ENCODE measurements at places on chromosomes 3 and 15. TPM values are rescaled to one million over a fixed set of nuclear protein-coding genes. Genes with fewer than 3 reads are reported as not detected.
A peak's percentile ranks its signal among the peaks of the same experiment; 100 is the strongest.

DNA sequence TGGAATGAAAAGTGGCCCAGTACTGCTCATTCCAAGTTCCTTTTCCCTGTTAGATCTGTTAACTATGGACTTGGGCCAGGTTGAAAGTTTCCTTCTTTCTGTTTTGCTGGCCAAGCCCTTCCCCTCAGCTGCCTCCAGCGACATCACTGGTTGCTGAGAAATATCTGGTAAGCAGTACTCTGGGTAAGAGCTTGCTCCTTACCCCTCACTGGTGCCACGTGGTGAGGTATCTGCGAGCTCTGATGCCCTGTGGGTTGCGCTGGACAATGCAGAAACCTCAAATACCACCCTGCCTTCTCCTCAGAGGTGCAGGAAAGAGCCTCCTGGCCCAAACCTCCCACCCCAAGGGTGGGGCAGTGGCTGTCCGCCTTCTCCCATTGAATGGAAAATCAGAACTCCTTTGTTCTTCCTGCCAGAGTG, 42.9 kb upstream of the APH1B start:
- DNase-seq = peak; percentile 75

GRCh38 chr15:52050416-52050815, 31.4 kb downstream of the MAPK6 start:
- DNase-seq = no peak

DNA sequence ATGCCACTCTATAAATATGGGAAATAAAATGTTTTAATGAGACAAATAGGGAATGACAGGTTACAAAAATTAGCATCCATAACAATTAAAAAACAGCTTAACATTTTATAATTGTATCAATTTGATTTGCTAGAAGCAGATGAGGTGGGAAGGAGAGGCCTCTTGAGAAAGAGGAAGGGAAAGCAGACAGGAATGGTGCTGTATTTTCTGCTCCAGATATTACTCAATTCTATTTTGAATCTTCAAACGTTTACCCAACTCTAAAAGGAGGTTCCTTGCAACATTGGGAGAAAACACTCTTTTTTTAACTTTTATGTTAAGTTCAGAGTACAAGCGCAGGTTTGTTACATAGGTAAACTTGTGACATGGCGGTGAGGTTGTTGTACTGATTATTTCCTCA, 44.9 kb upstream of the ALDH1A3 start:
- no peak for DNase-seq

DNA sequence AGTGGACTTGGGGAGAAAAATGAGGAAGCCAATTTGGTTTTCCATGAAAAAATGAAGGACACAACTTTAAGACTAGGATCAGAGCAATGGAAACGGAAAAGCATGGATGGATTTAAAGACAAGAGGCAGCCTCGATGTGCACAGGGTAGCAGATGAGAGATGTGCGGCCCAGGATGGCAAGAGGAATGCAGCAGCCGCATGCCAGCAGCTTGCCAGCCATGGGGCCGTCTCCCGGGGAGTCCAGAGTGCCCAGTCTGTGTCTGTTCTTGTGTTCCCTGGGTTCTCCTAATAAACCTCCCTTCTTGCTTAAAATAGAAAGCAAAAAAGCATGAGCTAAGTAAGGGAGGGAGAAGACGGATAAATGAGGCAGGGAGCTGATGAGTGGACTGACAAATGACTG, 68.0 kb upstream of the IQSEC1 start:
- no peak for DNase-seq

GRCh38 chr3:24578951-24579421, 84.3 kb upstream of the THRB start:
- no peak for DNase-seq

DNA sequence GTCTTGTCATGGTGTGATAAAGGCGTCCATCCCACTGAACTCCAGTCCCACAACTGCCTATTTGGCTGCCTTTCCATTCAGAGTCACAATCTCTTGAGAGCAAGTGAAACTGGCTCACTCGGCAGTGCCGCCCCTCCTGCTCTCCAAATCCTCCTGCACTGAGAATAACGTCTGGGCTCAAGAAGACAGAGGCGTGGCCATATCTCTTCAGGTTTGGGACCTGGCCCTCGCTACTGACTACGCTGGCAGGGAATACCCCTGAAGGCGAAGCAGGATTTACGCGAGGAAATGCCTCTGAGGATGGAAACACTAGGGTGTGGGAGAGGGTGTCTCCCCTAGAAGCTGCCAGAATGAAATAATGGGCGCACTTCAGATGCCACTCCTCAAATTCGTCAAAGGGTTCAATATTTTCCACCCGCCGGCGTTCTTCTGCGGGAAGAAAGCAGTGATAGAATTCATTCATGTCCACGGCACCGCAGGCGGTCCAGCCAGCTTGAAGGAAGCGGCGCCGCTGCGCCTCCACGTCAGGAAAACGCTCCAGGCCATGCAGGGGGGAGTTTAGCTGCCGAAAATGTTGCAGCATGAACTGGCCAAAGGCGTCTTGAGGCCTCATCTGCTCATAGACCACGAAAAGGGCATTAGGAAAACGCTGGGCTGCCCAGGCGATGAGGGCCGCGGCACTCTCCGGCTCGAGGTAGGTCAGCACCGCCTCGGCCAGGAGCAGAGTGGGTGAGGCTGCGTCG, 985 bp downstream of the LCMT2 start:
- no peak for DNase-seq

Gene DNASE1L3
- polyA plus RNA-seq = 2.0 TPM

GRCh38 chr3:192068464-192069254, 607.7 kb downstream of the PYDC2 start:
- DNase-seq = no peak

DNA sequence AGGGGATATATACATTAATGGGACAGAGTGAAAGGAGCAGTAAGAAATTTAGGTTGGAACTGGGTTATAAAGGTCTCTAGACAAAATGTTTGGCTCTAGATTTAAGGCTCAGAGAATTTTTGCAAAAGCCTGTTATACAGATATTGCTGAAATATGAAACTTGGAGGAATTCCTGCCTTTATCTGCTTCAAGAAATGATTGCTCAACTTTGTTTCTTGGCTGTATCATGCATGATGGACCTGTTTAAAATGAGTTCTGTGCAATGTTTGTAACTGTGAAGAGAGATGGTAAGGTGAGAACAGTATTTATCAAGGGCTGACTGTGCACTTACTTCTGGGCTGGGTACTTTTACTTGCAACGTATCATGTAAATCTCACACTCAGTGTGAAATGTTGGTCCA, 3.3 kb downstream of the CRYBG3 start:
- no peak for DNase-seq

Gene GCSAM
- 2.4 TPM for polyA plus RNA-seq

DNA sequence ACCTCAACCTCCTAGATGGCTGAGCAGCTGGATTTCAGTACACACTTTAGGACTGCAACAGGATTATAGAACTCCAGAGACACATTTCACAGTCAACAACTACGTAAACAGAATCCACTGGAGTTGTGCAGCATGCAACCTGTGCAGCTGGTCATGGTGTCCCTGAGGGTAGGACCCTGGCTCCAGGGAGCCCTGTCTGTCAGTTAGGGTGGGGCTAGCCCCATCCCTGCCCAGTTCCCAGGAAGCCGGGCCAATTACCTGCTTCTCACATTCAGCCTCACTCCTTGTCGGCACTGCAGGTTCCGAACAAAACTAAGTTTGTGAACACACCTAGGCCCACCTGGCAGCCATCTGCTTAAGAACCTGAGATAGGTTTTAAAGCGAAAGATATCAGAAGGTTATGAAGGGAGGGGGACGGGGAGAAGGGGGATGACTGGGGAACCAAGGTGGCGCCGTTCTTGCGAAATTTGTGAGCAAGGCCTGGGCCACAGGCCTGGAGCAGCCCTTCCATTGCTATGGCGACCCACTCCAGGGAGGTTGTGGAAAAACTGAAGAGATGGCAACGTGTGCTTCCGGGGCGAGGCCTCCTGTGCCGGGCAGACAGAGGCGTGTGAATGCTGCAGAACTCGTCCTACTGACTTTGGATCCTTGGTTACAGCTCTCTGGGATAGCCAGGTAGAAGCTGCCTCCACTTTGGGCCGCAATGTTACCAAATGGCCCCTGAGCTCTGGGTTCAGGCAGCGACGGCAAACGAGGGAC, 25.3 kb downstream of the ACSBG1 start:
- no peak for DNase-seq

DNA sequence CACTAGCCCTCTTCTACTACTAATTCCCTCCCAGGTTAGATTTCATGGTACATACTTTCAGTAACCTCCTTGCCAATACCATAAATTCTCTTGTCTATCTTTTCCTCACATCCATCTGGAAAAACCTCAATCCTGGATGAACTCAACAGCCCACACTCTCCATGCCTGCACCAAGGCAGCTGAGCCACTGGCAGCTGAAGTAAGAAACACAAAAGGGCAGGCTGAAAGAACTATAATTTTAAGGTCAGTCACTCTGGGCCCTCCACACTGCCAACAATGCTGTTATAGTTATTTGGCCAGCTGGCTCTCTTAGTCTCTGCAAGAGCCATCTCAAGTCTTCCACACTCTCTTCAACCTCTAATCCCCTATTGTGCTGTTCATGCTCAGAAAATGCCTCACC, 15.1 kb upstream of the TIPARP start:
- no peak for DNase-seq

Gene FRMD4B
- 77.3 TPM for polyA plus RNA-seq

DNA sequence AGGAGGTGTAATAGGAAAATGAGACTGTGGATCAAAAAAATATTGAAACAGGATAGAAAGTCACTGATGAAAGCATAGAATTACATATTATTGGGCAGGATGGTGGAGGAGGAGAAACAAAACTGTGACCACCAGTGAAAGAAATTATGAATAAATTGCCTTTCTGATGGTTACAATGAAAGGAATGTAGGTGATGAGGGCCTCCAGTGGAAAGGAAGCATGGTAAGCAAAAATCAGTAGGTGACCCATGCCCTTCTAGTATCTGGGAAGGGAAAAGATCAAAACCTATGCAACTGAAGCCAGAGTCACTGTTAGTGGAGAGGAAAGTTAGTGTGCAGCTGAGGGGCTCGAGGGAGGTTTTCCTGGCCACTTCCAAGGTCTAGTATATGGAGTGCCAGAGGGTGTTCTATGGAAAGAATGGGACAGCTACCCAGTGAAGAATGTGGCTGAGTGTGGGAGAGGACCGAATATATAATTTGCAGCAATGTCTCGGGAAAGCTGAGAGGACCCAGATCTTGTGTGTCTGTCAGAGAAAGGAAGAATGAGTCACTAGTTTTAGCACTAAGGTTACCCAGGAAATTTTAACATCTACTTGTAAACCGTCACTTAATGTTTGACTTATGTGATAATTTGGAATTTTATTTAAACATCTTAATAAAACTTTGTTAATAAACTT, 146.2 kb downstream of the NFKBIZ start:
- DNase-seq = no peak

DNA sequence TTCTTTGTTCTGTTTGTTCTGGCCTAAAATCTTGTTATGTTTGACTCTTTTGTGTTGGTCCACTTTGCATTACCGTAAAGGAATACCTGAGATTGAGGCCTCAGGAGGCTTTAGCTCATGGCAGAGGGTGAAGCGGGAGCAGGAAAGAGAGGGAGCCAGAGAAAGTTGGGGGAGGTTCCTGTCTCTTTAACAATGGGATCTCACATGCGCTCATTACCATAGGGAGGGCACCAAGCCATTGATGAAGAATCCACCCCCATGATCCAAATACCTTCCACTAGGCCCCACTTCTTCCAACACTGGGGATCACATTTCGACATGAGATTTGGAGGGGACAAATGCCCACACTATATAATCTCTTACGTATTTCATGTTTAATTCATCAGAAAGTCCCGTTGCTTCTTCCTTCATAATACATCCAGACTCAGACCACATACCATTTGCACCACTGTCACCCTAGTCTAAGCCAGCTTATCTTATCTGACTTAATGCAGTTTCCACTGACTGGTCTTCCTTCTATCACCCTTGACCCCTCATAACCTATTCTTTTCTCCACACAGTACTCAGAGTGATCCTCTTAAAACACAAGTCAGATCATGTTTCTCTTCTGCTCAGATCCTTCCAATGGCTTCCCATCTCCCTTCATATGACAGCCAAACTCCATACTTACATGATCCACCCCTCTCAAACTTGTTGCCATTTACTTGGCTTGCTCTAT, 13.5 kb downstream of the KBTBD8 start:
- no peak for DNase-seq

DNA sequence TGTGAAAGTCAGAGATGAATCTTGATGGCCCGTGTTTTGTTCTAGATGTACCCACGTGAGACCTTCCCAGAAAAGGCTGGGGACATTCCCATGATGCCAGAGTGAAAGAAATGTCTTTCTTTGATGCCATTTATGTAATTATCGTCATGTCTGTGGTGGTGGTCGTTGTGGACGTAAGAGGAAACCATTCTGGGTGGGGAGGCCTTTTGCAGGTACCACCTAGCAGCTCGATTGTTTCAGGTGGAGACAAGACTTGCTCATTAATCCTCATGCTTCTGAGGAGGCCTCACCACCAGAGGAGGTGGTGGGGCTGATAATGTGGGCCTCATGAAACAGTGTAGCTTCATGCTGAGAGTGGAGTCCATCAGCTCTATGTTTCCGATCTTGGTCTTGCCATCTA, 58.1 kb upstream of the USP3 start:
- no peak for DNase-seq
